Left cardiac atrium (tissue), 4 donors: ENCODE measurements at places on chromosomes 7 and 10. TPM values are rescaled to one million over a fixed set of nuclear protein-coding genes. Genes with fewer than 3 reads are reported as not detected.

GRCh38 chr7:47588704-47589225, 6.9 kb upstream of the TNS3 start:
- DNase-seq: no peak

DNA sequence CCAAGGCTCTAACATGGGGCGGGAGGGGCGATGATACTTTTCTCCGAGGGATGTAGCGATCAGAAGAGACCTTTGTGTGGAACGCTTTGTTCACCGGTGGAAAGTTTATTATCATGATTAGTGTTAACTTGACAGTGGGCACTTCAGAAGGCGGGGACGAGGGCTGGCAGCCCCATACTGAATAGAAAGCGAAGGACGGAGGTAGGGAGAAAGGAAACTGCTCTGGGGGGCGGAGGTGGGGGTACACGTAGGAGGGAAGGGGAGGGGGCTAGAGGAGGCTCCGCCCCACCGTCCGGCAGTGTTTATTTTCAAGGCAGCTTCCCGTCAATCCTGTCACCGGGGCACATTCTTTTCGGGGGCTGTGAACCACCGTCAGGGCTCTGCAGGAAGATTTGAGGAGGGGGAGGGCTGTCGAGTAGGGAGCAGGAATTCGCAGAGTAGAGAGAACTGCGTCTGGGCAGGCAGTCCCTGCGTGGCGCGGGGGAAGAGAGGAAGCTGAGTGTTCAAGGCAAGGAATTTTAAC, 9.4 kb upstream of the NKX2-3 start:
- no peak for DNase-seq

DNA sequence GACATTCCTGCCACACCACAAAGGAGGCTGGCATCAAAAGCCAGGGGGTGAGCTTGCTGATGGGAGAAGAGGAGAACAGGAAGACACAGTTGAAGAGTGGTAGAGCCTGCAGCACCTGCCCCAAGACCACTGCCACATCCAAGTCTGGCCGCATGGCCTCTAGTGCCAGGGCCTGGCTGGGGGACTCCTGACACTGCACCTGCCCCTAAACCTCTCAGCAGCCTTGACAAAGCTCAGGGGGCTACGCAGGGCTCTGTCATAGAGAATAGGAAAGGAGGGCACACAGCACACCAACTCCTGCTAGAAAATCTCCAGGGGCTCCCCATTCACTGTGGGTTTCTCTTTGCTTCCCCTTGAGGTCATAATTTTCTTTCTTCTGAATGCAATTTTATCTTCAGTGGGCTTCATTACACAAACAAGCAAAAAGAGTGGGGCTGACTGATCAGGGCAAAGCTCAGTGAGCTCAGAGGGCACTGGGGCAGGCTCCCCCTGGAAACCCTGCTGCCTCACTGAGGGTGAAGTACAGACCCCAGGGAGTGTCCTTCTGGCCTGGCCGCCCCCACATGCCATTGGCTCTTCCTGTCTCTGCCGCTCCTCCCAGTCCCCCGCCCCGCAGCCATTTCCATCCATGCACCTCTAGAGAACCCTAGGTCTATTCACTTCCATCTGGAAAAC, 37.2 kb downstream of the VOPP1 start:
- DNase-seq: no peak

DNA sequence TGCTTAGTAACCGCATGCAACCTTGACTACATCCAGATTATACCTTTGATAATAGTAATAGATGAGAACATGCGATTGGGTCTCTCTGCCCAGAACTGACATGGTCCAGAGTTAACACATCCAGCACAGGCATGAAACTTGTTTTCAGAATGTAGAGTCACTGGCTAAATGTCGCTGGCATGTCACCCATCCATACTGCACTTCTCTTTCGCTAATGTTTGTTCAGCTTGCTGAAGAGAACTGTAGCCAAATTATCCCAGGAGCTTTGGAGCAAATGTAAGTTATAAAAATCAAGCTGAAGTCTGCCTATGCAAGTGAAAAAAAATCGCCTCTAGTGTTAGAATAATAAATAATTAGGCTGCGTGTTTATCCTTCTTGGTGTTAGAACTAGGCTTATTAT, 98.2 kb downstream of the PRTFDC1 start:
- DNase-seq: no peak

DNA sequence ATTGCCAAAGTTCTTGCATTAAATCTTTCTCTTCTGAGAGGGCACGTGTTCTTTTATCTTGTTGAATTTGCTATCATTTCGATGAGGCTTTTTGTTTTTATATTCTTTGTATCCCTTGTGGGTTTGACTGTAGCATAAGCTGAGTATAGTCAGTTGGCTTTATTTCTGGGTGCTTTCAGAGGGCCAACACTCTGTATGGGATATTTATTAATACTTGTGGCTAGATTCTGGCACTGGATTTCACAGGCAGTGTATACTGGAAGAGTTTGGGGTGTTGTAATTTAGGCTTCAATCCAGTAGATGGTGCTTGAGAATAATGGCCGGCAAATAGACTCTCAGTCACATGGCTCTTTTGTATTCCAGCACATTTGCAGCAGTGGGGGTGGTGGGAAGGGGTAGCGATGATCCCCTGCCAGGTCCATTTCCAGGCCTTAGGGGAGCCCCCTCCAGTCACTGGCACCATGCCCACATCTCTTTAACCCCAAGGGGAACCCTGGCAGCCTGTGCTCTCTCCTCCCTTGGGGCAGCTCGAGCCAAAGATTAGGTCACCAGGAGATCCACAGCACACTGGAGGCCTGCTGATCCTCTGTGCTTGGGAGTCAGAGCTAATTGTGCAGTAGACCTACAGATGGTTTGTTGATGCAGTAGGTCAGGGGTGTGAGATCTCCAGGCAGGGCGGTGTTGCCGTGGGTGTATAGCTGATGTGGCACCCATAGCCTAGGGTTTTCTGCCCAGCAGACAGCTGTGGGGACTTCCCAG, 81.8 kb downstream of the PTPN20 start:
- peak; percentile 44 for DNase-seq

- no peak for DNase-seq
Measured at GRCh38 chr7:159370-160270, 32.8 kb upstream of the FAM20C start.

DNA sequence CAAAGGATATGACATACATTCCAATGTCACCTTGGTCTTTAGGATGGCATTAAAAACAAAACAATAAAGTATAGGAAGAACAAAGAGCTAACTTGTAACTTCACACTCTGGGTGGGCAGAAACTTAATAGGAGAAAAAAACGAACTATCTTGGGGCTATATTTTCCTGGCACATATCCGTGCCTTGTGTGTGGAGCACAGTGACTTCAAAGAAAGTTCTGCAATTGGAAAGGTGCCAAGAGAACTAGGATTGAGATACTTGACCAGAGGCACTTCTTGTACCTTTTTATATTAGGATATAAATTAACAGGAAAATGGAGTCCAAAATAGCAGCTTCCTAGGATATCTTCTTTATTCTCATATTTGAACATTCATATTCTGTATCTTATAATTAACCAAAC, 148.4 kb downstream of the SEMA3D start:
- DNase-seq: no peak

GRCh38 chr7:30867483-30867882, 44.2 kb upstream of the AQP1 start:
- no peak for DNase-seq

GRCh38 chr10:132832186-132832969, 46.4 kb upstream of the NKX6-2 start:
- DNase-seq: no peak

DNA sequence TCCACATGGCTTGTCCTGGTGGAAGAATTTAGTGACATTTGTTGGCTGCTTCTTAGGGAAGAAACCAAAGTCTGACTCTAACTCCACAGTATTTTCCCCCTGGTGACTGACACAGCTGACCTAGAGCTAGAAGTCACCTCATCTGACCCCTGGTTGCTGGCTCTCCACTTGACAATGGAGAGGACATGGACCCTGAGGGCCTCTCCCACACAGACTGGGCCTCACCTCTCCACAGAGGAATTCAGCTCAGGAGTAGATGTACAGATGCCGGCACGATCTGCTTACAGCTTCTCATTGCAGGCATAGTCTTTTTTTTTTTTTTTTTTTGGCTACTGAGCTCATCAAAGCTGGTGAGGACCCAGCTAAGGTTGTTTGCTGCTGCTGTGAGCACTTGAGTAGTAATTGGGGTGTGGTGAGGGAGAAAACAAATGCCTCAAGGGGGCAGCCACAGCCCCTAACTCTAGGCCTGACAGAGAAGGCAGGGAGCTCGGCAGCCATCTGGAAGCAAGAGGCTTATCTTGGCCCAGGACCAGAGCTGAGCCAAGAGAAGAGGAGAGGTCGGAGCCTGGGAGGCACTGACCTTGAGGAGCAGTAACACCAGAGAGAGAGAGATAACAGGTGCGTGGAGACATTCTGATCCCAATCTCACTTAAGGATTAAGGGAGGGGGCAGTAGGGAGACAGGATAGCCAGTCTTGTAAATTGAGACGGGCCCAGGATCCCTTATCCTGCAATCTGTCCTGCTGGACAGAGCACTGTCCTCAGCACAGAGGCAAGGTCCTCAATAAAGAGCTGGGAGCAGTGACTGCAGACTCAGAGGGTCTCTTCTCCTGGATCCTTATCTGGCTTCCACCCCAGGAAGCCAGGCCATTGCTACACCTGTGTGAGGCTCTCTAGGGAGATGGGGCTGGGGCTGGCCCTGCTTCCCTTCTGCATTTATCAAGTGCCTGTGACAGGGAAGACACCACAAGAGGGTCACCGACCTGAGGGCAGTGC, 9.4 kb downstream of the PRSS58 start:
- no peak for DNase-seq

DNA sequence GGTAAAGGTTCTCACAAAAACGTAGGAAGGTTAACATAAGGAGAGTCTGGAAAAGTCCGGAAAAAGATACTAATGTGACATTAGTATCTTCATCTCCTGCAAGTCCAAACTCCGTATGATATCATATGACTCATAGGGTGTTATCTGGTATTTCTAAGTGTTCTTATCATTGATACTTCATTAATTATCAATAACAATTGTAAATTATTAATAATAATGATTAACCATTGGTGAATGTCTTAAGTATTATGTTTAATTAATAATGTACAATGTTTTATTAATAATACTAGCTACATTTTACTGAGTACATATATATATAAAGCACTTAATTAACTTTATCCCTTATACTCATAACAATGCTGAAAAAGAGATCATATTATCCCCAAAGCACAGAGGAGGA, 402.4 kb downstream of the SEMA3D start:
- no peak for DNase-seq

- DNase-seq: no peak
Measured at GRCh38 chr7:111424768-111425167, 137.5 kb downstream of the IMMP2L start.

PRR15 gene
- total RNA-seq: 1.3 TPM
